ENCODE measurements at places on chromosomes 3 and 15.

DNA sequence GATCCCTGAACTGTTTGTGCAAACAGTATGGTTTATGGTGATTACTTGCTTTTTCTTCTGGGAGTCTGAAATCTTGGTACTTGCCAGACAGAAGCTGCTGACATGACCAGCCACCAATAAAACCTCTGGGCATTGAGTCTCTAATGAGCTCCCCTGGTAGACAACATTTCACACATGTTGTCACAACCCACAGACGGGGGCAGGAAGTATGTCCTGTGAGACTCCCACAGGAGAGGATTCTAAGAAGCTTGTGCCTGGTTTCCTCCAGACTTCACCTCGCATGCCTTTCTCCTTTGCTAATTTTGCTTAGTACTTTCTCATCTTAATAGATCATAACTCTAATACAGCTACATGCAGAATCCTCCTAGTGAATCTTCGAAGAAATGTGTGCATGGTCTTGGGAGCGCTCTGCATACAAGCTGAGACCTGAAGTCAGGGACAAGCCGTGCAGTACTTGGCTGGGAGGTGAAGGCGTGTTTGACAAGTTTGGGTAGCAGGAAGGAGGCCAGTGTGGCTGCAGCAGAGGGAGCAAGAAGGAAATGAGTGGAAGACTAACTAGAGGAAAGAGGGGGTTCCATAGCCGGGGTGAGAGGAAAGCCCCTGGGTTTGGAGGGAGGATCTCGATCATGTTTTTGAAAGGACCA is 49.0 kb downstream of the B3GNT5 start:
- DNase-seq: no peak

DNA sequence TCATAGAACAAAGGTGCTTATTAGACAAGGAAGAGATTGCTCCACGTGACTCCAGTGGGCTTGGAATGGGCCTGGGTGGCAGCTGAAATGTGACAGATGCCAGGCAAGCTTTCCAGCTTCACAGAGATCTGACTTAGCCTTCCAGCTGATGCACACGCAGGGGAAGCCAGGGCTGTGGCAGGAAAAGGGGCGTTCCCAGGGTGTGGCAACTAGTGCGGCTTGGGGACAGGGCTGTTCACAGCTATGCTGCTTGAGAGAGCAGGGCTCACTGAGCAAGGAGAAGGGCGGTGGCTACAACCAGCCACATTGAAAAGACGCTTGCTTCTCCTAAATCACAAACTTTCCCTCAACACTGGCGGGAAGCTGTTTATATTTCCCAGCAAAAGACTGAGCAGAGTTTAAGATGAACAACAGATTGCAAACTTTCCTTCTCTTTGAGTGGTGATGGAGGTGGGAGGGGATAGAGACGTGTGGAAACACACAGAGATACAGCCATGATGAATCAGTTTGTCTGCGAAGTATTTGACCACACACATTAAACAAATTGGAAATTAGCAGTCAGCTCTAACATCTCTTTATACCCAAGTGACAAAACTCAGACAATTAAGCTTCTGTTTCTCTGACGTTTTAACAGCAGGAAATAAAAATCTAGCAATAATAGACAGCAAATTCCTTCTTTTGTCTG is 127.5 kb downstream of the BDH1 start:
- no peak for DNase-seq

GRCh38 chr3:40224796-40225515 is 84.6 kb upstream of the EIF1B start:
- DNase-seq: no peak

DNA sequence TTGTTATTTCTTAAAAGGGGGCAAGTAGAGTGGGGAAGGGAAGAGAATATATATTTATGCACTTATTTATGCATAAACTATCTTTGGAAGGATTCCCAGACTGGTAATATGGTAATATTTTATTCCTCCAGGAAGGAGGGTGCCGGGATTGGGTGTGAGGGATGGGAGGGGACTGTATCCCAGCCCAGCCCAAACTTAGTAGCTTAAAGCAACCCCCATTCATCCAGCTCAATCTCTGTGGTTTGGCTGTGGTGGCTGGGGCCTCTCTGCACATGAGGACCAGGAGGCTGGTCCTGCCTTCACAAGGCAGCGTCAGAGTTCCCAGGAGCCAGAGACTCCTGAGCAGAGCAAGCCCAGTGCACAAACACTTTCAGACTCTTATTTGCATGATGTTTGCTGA is 48.4 kb downstream of the CCNL1 start:
- DNase-seq: no peak

GRCh38 chr15:95624100-95624499 is 706.4 kb upstream of the NR2F2 start:
- DNase-seq: no peak

- DNase-seq: no peak
These were observed 243.4 kb downstream of the WNT5A start for GRCh38 chr3:55243678-55244077.

DNA sequence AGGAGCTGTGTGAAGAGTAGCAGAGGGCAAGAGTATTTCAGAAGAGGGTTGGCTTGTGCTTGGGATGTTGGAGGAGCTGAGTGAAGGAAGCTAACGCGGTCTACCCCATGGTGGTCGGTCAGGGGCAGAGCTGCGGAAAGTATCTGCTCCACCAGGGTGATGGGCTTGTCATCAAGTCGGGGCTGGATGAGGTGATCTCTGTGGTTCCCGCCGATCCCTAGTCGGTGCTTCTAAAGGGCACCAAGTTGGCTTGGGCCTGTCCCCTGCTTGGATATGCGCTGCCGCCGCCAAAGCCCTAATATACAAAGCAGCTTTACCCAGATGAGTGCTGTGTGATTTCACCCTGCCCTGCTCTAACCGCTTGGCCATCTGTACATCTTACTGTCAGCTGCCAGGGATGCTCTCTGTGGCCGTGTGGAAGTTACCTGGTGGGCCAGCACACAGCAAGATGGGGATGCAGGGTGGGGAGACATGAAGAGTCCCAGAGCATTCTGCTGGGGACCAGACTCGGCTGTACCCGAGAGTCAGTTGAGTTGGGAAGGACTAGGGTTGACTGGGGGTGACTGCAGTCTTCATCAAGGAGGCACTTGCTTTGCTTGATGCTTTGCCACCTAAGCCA is 226.1 kb upstream of the BHLHE40 start:
- no peak for DNase-seq

DNA sequence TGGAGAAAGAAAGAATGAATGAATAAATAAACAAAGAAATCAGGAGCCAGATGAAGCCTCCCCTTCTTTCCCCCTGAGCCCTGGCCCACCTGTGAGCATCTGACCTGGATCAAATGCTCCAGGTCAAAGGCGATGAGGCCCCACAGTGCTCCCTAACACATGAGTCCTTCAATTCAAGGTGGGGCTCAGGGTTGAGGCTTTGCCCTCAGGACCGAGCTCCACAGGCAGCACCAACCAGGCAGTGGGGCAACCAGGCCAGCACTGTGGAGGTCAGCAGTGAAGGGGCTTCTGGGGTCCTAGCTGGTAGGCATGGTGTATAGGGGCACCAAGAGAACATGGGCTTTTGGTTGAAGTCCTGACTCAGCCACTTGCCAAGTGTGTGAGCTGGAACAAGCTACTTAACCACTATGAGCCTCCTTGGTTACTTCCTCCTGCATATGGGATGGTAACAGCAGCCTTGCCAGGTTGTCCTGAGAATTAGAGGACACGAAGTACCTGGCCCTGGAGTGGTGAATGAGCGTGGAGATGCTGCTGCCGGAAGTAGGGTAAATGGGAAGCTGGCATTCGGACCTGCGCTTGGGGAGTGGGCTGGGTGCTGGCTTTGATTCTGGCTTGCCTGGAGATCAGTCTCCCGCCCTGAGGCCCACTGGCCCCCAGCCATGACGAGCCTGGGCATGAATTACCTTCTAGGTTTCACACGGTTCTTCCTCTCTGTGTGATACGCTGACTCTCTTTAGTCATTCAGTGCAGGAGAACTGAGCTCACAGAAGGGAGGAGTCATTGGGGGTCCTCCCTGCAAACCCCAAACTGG is 10.0 kb upstream of the PAQR5 start:
- DNase-seq: no peak

DNA sequence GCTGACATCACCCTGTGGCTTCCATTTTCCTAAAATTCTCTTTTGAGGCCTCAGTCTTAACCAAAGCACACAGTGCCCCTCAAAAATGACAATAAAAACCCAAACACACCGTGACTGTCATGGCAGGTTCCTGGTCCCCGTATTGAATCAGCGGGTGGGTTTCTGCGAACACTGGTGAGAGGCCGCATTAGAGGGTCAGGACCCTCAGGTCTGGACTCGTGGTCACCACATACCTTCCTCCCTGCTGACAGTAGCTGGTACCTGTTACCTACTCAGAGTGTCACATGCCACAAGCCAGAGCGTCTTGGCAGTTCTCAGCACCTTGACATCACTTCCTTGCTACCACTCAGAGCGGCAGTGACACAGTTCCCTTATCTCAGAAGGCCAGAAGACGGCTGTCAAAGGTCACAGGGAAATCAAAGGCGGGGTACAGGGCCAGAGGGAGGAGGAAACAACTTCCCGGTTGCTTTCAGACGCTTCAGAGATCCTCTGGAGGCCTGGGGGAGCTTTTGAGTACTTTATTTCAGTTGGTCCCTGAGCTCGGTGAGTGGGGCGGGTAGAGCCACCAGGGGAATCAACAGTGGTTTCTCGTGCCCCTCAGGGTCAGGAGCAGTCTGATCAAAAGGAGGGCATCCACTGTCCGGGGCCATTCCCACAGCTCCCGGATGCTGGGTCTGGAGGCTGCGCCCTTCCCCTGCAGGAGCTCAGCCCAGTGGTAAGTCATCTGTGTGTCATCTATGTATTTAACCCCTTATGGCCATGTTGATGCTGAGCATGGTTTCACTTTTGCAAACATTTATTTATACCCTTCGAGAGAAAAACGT is at the start of the genes CCR5AS and CCRL2:
Gene CCR5AS, minus strand, starts transcription at position 279 of the 824 bp plus-strand sequence.
Gene CCRL2, plus strand, starts transcription at position 472 of the 824 bp plus-strand sequence. CDS start 821 bp downstream, outside the sequence.
- DNase-seq: peak; percentile 64

DNA sequence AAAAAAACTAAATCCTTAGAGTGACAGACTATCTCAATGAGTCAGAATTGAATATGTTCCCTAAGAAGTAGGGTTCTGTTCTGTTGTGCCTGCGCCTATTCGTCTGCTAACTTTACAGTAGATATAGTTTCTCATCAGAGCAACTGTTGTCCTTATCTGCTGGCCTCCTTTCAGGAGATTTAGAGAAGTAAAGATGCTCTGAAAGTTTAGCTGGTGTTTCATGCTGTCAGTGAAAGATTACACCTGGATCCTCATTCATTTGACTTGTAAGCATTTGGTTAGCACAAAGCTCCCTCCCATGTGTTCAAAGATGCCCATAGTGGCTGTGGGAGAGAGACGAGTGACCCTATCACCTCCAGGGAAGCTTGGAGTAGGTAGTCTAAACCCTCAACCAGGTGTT is 35.0 kb downstream of the SUCNR1 start:
- DNase-seq: no peak

DNA sequence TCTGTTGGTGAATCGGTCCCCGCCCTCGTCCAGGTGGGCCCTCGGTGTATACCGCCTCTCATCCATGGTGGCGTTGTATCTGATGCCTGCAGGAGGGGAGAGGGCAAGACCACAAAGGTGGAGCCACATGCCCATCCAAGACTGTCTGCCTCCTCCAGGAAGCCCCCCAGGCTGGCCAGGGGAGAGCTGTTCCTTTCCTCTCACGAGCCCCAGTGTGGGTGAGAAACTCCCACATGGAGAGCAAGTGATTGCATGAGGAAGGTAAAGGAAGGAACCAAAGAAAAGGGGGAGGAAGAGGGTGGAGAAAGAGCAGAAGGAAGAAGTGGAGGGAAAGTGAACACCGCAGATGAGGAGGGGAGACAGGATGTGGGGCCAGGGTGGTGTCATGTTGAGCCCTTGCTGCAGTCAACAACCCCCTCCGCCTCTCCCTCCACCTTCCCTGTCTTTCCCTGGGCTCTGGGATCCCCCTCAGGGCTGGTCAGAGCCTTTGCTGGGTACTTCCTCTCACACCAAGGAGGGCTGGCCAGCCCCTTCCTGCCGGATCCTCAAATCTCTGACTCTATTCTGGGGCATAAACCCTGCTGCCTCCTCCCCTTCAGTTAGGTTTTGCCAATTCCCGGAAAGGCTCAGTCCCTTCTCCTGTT is 49.3 kb downstream of the FEM1B start:
- no peak for DNase-seq

DNA sequence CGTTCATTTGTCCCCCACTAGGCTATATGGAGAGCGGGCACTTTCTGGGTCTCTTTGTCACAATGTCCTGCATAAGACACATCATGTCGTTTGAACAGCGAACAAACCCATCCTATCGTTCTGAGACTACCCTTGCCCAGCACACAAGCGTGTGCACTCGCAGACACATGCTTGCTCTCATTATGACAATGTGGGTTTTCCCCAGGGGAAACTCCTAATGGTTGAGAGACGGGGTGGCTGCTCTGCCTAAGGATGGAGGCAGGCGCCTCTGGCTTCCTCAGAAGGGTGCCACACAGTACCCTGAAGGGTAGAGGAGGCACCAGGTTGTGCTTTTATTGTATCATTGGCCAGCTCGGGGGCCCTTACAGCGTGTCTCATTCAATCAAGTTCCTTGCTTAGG is 51.0 kb upstream of the MYZAP start:
- DNase-seq: no peak

DNA sequence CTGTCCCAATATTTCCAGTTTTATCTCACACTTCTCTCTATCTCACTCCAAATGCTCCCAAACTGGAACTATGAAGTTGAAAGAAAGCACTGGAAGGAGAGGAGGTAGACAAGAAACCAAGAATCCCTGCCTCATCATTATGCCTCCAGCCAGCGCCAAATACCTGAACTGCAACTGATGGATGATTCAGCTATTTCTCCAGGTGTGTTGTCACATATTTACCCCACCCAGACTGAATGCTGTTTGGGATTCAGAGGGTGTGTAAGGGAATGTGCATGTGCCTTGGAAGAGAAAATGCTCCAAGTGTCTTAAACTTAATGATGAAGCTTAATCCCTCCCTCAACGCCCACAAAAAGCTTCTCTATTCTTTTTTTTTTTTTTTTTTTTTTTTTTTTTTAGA is 269.5 kb upstream of the ATP11B start:
- no peak for DNase-seq

DNA sequence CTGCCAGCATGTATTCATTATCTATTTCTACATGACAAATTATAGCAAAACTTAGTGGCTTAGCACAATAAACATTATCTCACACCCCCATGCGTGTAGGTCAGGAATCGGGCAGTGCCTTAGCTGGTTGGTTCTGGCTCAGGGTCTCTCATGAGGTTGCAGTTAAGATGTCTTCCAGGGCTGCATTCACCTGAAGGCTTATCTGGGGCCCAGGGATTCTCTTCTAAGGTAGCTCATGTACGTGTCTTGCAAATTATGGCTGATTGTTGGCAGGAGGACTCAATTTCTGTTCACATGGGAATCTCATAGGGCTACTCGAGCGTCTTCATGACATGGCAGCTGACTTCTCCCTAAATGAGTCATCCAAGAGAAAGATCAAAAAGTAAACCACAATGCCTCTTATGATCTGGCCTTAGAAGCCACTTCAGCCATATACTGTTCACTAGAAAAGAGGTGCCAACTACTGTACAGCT is 42.9 kb upstream of the TSC22D2 start:
- DNase-seq: no peak

GRCh38 chr15:73630921-73631362 is 2.2 kb downstream of the NPTN start:
- DNase-seq: no peak
